Tibial nerve (tissue), 4 donors: ENCODE measurements at places on chromosomes 3 and 15.

GRCh38 chr3:186280737-186281136 lies 81.3 kb downstream of the DGKG start:
- H3K36me3 ChIP-seq: no peaks in the 10 kb centered on the region
- no peak for DNase-seq
- no peak overlapping the region for H3K4me3 ChIP-seq
- H3K27me3 ChIP-seq: no peaks in the 10 kb centered on the region

GRCh38 chr3:148106062-148106461 lies 591.6 kb upstream of the AGTR1 start:
- H3K36me3 ChIP-seq: no peaks in the 10 kb centered on the region
- DNase-seq: no peak
- no peak overlapping the region for H3K4me3 ChIP-seq
- no peaks in the 10 kb centered on the region for H3K4me1 ChIP-seq
- H3K27me3 ChIP-seq: no peaks in the 10 kb centered on the region

DNA sequence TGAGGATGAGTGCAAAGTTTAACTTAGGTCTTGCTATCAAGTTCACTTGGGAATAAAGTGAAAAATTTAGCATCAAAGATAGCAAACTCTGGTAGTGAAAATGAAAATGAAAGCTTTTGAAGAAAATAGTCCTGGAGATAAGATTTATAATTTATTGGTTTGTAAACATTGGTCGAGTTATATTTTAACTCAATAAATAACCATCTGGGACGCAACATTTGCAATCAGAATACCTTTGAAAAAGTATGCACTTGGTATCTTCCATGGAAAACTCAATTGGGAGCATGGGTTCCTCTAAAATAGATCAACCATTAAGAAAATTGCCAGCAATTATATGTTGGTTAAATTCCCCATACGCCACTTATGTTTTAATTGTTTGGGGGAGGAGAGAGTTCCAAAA lies 209.5 kb downstream of the NAALADL2 start:
- no peak overlapping the region for H3K4me3 ChIP-seq
- H3K36me3 ChIP-seq: no peaks in the 10 kb centered on the region
- H3K4me1 ChIP-seq: no peaks in the 10 kb centered on the region
- DNase-seq: no peak
- H3K27ac ChIP-seq: no peak overlapping the region

DNA sequence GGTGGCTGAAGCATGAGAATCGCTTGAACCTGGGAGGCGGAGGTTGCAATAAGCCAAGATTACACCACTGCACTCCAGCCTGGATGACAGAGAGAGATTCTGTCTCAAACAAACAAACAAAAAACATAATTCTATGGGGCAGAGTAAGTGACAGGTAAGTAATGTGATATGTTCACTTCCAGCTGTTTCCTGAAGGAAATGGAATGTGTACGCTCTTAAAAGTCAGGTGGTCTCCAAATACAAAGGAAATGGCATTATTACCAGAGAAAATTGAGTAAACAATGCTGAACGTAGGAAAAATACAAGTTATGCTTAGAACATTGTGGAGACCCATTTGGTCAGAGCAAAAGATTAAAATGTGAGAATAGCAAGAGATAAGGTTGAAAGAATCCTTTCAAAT lies 278.5 kb downstream of the SCAPER start:
- no peak overlapping the region for H3K27ac ChIP-seq
- H3K36me3 ChIP-seq: no peaks in the 10 kb centered on the region
- DNase-seq: no peak
- no peaks in the 10 kb centered on the region for H3K4me1 ChIP-seq
- no peaks in the 10 kb centered on the region for H3K27me3 ChIP-seq
- H3K4me3 ChIP-seq: no peak overlapping the region

DNA sequence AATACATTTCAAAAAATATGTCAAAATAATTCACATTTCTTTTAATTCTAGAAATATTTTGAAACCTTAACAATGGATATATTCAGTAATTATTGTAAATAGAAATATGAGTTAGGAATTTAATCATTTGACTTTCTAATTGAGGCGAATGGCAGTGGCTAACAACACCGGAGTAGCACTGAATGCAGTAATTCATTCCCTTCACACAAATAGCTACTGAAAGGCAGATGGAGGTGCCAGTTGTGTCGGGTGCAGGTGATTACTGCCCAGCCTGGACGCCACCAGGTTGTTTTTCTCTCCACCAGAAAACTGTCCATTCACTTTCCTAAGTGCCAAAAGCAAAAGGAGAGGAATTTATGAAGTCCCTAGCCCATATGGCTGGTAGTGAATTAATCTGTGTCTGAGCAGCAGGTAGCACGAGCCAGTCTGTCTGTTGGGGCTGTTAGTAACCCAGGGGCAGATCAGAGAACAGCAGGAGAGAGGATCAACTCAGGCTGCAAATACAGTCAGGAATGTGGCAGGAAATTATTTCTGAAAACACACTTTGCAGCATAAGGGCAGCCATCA lies 79.3 kb upstream of the GMNC start:
- no peaks in the 10 kb centered on the region for H3K36me3 ChIP-seq
- H3K4me3 ChIP-seq: no peak overlapping the region
- DNase-seq: no peak

DNA sequence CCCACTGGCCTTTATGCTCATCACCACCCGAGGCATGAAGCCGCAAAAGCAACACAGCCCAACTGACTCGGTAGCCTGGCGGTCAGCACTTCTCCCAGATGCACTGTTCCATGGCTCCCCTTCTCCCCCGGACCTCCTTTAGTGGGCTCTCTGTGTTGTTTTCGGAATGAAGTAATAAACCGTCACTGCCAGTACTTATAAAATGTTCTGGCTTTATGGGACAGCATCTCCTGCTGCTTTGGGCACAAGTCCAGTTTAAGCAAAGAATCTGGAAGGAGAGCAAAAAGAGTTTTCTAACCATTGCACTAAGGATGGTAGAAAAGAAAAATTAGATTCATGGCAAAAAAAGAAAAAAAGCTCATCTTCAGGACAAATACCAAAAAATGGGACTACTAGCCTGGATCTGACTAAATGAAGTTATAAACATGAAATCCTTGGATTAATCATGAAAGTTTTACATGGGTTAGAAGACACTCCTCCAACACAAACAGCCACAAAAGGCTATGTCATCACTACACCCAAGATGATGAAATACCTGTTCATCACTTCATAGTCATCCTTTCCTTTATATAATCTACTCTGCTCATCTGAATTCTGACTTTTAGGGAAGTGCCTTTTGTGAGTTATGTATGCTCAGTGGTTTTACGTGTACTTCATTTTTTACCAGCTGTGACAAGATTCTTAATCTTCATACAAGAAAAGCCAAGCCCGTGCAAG lies 89.5 kb upstream of the UBE2E2 start:
- no peaks in the 10 kb centered on the region for H3K27me3 ChIP-seq
- H3K36me3 ChIP-seq: no peaks in the 10 kb centered on the region
- H3K27ac ChIP-seq: no peak overlapping the region
- H3K4me1 ChIP-seq: peaks cover 21% of the 10 kb centered on the region

DNA sequence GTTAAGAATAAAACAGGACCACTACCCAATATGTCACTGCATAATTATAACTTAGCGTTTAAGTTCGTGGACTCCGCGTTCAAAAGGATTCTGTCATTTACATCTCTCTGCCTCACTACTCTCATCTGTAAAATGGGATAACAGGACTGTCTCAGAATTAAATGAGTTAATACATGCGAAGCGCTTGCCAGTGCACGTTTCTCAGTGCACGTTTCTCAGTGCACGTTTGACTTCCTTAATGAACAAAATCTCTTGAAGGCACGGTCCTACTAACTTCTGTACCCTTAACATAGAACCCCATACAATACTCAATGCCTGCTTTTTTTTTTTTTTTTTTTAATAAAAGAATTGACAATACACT lies 499 bp downstream of the RABL3 start:
- no peak for DNase-seq
- H3K4me1 ChIP-seq: peaks cover 31% of the 10 kb centered on the region
- peaks cover 3% of the 10 kb centered on the region for H3K36me3 ChIP-seq
- H3K27ac ChIP-seq: peak overlapping the region; percentile 92
- peak overlapping the region; percentile 89 for H3K4me3 ChIP-seq
- no peaks in the 10 kb centered on the region for H3K27me3 ChIP-seq

GRCh38 chr15:62482785-62483429 lies 317.8 kb upstream of the C2CD4B start:
- DNase-seq: no peak
- no peak overlapping the region for H3K27ac ChIP-seq
- no peaks in the 10 kb centered on the region for H3K36me3 ChIP-seq

DNA sequence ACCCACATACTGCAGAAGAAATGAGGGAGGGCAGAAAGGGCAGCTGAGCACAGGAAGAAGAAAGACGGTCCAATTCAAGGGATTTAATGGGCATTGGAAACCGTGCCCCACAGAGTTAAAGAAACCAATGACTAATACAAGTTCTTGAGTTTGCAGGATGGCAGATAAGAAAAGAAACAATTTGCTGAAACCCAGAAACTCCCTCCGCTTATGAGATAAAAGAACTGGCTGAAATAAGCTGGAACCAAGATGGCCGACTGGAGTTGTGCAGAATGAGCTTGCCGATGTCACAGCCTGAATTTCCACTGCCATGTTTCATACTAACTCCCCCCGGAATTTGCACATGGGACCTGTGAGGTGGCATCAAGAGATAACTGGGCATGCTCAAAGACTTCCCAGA lies 47.1 kb downstream of the SCAP start:
- no peak for DNase-seq
- H3K27me3 ChIP-seq: no peaks in the 10 kb centered on the region
- H3K36me3 ChIP-seq: no peaks in the 10 kb centered on the region
- no peak overlapping the region for H3K4me3 ChIP-seq

DNA sequence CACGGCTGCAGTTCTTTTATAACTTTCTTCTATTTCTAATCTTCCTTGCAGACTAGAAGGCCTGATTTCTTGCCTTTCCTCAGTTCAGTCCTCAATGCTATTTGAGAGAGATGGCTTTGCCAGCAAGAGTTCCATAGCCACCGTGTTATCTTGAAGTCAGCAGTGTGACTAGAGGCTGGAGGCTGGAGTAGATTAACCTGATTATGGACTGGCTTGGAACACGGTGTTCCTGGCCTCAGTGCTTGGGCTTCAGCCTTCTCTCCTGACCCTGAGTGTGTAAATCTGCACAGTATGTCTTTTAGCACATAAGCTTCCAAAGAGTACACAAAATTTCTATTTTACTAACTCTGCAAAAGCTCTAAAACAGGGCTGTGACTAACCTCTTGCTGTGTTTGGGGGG lies 61.4 kb downstream of the CCDC54 start:
- no peaks in the 10 kb centered on the region for H3K36me3 ChIP-seq
- H3K27me3 ChIP-seq: no peaks in the 10 kb centered on the region
- DNase-seq: no peak
- no peak overlapping the region for H3K4me3 ChIP-seq

- no peaks in the 10 kb centered on the region for H3K36me3 ChIP-seq
- peaks cover 26% of the 10 kb centered on the region for H3K4me1 ChIP-seq
- H3K27ac ChIP-seq: peak overlapping the region; percentile 71
- H3K27me3 ChIP-seq: no peaks in the 10 kb centered on the region
- peak; percentile 71 for DNase-seq
Measured at GRCh38 chr3:52123106-52123725, 31.0 kb downstream of the POC1A start.

GRCh38 chr15:26615188-26615926 lies 157.5 kb downstream of the GABRB3 start:
- no peak overlapping the region for H3K27ac ChIP-seq
- no peaks in the 10 kb centered on the region for H3K27me3 ChIP-seq
- no peaks in the 10 kb centered on the region for H3K36me3 ChIP-seq
- H3K4me1 ChIP-seq: no peaks in the 10 kb centered on the region

DNA sequence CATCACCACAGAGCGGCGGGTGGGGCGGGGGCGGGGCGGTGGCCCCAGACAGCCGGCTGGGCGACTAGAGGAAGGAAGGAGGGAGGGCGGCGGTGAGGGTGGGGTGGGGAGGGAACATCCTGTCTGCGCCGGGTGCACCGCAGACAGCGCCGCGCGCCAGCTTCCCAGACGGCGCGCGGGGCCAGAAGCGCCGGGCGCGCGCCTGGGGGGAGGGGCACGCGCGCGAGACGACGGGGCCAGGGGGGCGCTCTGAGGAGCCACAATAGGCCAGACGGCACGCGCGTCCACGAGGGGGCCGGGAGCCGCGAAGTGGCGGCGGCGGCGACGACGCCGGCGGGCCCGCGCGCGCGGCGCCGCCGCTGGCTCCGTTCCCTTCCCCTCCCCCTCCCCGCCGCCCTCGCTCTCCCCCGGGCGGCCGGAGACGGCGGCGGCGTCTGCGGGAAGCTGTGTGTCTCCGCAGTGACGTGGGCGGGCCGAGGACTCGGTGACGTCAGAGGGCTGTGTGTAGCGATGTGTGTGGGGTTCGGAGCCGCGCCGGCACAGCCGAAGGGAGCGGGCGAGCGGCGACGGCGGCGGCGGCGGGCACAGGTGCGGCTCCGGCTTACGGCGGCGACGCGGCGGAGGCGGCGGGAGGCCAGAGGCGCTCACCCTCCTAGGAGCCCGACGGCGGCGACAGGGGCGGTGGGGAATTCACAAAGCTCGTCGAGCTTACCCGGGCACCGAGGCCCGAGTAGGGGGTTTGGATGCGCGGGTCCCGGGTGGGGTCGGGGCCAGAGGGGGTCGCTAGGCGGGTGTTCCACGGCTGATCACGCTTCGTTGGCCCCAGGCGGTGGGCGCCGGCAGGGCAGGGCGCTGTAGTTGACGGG lies at the start of gene SKIL:
TSS of gene SKIL (plus strand) at position 540 of the 866 bp plus-strand sequence. CDS start 2,617 bp downstream, outside the sequence.
- H3K36me3 ChIP-seq: no peaks in the 10 kb centered on the region
- DNase-seq: peak; percentile 98
- no peaks in the 10 kb centered on the region for H3K4me1 ChIP-seq
- H3K27ac ChIP-seq: peak within 1 kb of the TSS; percentile 96
- H3K27me3 ChIP-seq: no peaks in the 10 kb centered on the region

GRCh38 chr3:172466553-172467130 lies 18.4 kb upstream of the GHSR start:
- no peaks in the 10 kb centered on the region for H3K27me3 ChIP-seq
- no peaks in the 10 kb centered on the region for H3K36me3 ChIP-seq
- H3K4me1 ChIP-seq: no peaks in the 10 kb centered on the region
- no peak overlapping the region for H3K27ac ChIP-seq

- DNase-seq: no peak
- no peaks in the 10 kb centered on the region for H3K27me3 ChIP-seq
- H3K4me3 ChIP-seq: peak overlapping the region; percentile 98
- peaks cover 13% of the 10 kb centered on the region for H3K4me1 ChIP-seq
Measured at GRCh38 chr15:65286069-65286703, 497 bp downstream of the PARP16 start.

- no peak overlapping the region for H3K4me3 ChIP-seq
- H3K4me1 ChIP-seq: no peaks in the 10 kb centered on the region
- peaks cover 6% of the 10 kb centered on the region for H3K36me3 ChIP-seq
- no peak overlapping the region for H3K27ac ChIP-seq
Measured at GRCh38 chr15:90701048-90701447, 16.1 kb upstream of the BLM start.

DNA sequence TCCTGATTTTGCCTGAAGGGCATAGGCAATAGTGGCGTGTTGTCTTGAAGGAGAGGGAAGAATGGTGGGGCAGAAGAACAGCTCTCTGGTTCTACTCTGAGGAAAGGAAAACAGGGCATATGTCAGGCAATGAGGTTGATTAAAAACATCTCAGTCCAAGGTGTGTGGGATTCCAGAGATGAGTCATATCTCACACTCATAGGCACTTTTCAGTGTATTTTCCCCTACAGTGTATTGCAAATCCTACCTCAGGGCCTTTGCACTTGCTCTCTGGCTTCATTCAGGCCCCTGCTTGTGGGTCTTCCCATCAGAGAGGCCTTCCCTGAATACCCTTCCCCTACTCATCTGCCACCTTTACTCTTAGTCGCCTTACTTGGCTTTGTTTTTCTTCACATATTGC lies 107.8 kb downstream of the SLCO3A1 start:
- H3K27ac ChIP-seq: no peak overlapping the region
- H3K4me1 ChIP-seq: peaks cover 4% of the 10 kb centered on the region
- H3K27me3 ChIP-seq: no peaks in the 10 kb centered on the region
- no peaks in the 10 kb centered on the region for H3K36me3 ChIP-seq
- DNase-seq: no peak

- no peak overlapping the region for H3K27ac ChIP-seq
- no peaks in the 10 kb centered on the region for H3K4me1 ChIP-seq
- no peaks in the 10 kb centered on the region for H3K27me3 ChIP-seq
- DNase-seq: no peak
- no peaks in the 10 kb centered on the region for H3K36me3 ChIP-seq
Measured at GRCh38 chr15:28080386-28080785, 18.7 kb downstream of the OCA2 start.
